ENCODE measurements at places on chromosomes 1 and 21.
A peak's percentile ranks its signal among the peaks of the same experiment; 100 is the strongest.

GRCh38 chr1:238409191-238409850, 518.6 kb upstream of the ZP4 start:
- DNase-seq, result peak; percentile 62

- DNase-seq, result no peak
Observed at GRCh38 chr1:39721664-39722063, 17.0 kb upstream of the PPIE start.

DNA sequence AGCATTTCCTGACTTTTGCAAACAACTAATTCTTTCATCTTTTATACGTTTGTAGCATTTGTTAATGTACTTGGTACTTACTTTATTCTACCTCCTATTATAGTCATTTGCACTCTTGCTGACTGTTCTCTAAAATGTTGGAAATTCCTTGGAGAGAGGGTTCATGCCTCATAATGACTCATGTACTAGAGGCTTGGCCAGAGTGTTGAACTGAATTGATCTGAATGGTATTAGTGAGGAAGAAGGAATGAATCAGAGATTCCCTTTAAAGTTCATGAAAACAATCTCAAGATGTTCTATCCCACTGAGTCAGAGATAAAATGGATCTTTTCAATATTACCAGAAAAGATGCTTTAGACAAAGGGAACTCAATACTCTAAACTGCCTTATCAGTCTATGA, 383.4 kb downstream of the SEC16B start:
- peak; percentile 76 for DNase-seq

GRCh38 chr1:43935711-43936427, 2.3 kb downstream of the ARTN start:
- DNase-seq, result no peak

DNA sequence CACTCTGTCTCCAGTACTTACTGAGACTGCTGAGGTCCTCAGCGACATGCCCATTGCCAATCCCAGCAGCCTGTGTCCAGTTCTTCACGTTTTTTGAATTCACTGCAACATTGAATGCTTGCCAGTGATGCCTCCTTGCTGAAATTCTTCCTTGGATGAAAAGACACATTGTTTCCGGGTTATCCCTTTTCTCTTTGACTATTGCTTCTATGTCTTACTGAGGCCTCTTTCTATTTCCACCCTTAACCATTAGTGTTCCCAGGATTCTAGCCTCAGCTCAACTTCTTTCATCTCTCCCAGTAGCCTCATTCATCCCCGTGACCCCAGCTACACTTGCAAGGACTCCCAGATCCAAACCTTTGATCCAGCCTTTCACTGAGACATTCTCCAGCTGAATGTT, 46.5 kb upstream of the KIF26B start:
- no peak for DNase-seq

DNA sequence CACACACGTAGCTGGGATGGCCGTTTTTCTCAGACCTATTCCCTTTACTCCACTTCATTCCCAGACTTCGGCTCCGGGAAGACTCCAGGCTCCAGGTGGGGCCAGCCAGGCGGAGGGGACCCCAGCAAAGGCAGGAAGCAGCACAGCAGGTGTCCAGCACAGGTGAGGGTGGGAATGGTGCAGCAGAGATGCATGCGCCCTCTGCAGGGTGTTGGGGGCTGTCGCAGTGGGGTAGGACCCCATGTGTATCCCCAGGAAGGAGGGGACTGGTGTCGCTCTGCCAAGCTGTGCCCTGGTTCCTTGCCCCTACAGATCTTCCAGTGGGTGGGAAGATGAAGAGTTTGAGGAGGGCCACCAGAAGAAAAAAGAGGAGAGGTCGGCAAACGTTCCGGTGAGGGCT, 5.3 kb downstream of the TTC24 start:
- DNase-seq, result no peak

DNA sequence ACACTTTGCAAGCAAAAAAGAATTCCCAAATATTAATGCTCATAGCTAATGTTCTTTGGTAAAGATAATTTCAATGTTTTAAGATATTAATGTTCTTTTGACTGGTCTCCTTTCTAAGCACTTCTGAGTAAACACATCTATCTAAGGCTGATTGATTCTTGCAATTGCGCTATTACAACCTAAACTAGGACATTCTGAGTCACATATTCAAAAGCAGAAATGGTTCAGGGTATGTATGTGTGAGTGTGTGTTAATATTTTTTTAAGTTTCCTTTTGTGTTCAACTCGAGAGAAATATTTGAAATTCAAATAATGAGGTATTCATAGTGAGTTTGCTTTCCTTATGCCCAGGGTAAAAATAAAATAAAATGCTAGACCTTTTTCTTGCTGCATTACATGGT, 203.6 kb upstream of the GRIK3 start:
- DNase-seq, result no peak

DNA sequence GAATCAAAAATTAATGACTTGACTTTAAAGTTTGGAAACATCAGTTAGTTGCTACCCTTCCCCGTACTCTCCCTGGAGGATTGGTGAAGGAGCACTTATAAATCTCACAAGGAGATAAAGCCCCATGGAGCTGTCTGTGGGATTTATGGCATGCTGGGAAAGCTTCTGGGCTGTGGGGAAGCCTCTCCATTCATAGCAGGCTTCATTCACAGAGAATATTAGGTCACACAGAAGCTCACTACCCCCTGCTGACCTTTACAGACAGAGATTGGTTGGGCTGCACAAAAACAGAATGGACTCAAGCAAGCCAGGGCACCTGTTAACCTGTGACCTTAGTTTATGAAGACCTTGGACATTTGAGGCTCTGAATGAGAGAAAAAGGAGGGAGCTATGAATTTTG, 32.1 kb downstream of the RGL1 start:
- no peak for DNase-seq

- no peak for DNase-seq
Observed at GRCh38 chr1:175708787-175709186, 34.6 kb downstream of the TNR start.

DNA sequence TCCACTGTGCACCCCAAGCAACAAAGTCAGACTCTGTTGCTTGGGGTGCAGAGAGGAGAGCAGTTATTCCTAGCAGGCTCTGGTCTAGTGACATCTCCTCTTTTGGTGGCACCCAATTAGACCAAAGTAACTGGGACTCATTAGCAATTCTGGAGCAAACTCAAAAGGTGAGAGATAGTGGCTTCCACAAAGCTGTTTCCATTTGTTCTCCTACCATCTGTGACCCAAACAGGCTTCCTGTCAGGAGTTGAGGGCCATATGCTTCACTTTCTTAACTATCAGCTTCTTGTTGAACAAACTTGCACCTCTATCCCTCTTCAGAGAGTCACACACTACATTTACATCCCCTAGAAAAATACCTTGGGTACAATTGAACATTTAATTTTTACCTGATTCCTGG, 1.5 kb upstream of the ATXN7L2 start:
- no peak for DNase-seq

GRCh38 chr1:232508130-232508701, 121.7 kb downstream of the SIPA1L2 start:
- DNase-seq, result peak; percentile 56

DNA sequence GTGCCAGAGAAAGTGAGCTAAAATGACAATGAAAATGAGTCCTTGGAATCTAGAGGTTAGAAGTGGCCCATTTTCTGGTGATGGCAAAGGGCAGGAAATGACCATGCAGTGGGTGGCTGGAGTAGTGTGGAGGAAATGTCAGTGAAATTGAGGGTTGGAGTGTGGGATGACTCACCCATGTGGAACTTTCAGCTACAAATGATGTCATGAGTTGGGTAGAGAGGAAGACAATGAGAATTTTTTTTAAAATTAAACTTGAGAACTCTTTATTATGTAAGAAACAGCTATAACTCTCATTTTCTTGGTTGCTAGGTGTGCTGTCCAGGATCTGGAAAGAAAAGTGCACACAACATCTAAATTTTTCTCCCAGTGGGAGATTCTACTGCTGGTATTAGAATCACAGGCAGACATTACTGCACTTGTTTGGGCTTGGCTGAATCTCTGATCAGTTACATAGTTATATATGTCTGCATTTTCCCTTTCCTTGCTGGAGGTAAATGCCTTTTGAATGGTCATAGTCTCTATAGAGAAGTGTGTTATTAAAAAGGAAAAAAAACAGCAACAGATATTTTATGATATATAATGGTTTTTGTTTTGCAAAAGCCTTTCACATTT, 56.8 kb upstream of the GNG12 start:
- peak; percentile 96 for DNase-seq

DNA sequence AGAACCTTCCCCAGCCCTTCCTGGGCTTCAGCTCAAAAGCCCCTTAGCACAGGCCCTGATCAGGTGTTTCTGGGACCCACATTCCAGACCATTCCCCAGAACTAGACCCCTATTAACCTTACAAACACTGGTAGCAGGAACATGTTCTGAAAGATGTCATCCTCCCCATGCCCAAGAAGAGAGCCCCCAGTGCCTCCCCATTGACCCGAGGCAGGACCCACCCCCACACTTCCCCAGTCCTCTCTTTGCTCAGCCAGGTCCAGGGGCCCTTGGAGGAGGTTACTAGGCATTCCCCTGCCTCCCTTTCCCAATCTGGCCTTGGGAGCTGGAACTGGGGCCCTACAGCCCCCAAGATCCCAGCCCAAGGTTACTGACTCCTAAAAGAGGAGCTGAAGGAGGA, 38.9 kb upstream of the HMGB4 start:
- DNase-seq, result no peak

DNA sequence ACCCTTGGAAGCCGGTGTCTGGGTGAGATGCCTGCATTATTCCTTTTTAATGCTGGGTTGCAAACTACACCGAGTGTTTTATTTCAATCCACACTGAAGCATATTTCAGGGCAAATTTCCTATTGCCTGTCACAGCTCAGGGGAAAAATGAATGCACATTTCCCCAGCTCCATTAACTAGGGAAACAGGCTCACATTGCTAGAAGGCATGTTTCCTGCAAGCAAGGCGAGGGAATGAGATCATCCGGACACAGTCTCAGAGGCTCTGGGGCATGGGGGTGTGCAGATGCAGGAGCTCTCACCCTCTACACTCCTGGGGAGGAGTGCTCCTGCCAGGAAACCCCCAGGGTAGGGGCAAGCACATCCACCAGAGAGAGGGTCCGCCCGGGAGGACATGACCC, 24.6 kb downstream of the SYT2 start:
- no peak for DNase-seq

- DNase-seq, result no peak
Observed at GRCh38 chr21:31186916-31187315, 148.6 kb upstream of the KRTAP19-8 start.

- no peak for DNase-seq
Observed at GRCh38 chr1:228150120-228150460, 360 bp downstream of the GJC2 start.

GRCh38 chr1:2479186-2479585, 3.1 kb downstream of the PLCH2 start:
- DNase-seq, result no peak

GRCh38 chr1:27622828-27623227, 12.2 kb downstream of the FGR start:
- no peak for DNase-seq

- DNase-seq, result no peak
Observed at GRCh38 chr1:228456252-228457016, 30.7 kb upstream of the RNF187 start.

DNA sequence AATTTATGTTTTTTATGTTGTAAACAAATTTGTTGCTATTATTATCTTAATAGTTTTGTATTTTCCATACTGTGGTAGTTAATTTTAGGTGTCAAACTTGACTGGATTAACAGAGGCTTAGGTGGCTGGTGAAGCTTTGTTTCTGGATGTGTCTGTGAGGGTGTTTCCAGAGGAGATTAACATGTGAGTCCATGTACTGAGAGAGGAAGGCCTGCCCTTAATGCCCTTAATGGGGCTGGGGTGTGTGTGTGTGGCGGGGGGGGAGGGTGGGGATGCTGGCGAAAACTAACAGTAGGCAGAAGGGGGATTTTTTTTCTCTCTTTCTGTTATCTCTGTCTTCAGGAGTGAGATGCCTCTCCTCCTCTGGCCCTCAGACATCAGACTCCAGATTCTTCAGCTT, 1.9 kb downstream of the OR14A16 start:
- no peak for DNase-seq

DNA sequence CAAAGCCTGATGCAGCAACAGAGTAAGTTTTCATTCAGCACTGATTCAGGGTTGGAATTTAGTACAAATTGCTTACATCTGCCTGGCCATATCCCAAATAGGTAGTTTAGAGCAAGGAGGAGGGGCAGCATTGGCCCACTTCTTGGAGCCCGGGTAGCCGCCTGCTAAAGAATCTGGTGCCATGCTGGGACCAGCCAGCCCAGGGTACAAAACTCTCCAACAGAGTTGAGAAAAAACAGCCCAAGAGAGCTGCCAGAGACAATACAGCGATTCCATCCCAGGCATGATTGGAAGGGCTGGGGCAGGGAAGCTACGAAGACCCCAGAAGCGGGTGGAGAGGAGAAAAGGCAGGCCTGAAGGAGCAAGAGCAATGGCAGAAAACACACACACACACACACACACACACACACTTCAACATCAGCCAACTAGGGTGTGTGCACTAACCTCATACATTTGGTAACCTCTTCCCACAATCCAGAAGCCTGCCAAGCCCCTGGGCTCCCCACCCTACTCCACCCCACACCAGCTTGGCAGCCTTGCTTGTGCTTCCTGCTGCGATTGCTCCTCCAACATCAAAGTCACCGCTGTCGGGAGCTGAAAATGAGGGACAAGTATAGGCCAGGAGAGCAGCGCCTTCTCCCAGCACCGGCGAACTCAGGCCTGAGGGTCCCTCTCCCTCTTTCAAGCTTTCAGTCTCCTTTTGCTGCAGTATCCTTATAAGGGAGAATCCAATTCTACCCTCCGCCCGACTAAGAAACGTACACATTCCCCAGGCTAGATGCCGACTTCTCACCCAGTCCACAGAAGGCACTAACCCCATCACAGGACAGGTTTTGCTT, 1.2 kb downstream of the PIK3C2B start:
- peak; percentile 80 for DNase-seq

DNA sequence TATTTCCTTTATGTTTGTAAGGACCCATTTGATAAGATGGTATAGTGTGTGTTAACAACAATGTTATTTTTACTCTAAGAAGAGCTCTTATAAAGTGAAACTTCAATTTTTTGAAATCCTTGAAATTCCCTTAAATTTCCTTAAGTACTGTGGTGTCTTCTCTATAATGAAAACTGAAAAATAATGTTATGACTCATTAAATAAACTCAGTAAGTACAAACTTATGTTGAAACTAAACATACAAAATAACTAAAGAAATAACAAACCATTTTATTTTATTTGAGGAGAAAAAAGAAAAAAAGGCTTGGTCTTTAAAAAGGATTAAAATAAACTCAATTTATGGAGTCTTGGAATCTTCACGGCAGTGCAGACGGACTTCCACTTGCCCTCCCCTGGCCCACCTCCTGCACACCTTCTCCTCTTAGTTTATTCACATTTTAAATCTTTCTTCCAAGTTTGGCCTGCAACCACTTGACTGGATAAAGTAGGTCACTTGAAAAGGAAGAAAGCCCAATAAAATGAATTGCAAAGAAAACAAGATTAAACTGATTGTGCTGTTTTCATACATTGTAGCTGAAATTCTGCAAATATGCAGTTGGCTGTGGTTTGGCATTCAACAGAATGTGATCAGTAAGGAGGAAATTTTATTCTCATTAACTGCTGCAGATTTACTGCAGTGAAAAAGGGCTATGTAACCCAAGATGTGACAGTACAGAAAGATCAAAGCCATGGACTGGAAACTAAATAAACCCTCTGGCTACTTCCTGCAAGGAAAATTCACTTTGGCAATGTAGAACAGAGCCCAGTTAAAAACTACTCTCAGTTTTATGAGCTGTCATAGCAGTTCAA, 48.5 kb upstream of the SCYL3 start:
- peak; percentile 77 for DNase-seq

Measured in fibroblast of lung (primary cell).